ENCODE measurements at places on chromosomes 16 and 17. TPM values are rescaled to one million over a fixed set of nuclear protein-coding genes. Genes with fewer than 3 reads are reported as not detected.

Gene LAT
- 373 TPM for total RNA-seq

Gene MMP25
- 75.1 TPM for total RNA-seq

Gene SEPTIN12
- not detected for total RNA-seq

Gene FN3K
- 5.3 TPM for total RNA-seq

Gene TEKT1
- total RNA-seq, result not detected

Gene TMEM235
- not detected for total RNA-seq

Gene PTX4
- total RNA-seq, result not detected

Gene DNAH9
- not detected for total RNA-seq

Gene EIF3CL
- 115 TPM for total RNA-seq

Gene WNK4
- total RNA-seq, result 0.50 TPM

Gene FOXK2
- total RNA-seq, result 71.1 TPM

Gene GTF3C1
- total RNA-seq, result 52.3 TPM

Gene KRTAP2-2
- not detected for total RNA-seq

Gene ZNF598
- total RNA-seq, result 63.6 TPM

Gene RNF43
- total RNA-seq, result 3.7 TPM

Gene TP53TG3F
- not detected for total RNA-seq

Gene GLP2R
- total RNA-seq, result not detected

Gene CLEC18C
- total RNA-seq, result 0.16 TPM

Gene PABPN1L
- total RNA-seq, result not detected

Gene FHOD1
- 64.6 TPM for total RNA-seq

Gene RNF135
- total RNA-seq, result 9.0 TPM

Gene TBC1D3K
- total RNA-seq, result not detected

Gene ARL5C
- total RNA-seq, result not detected

Gene CRISPLD2
- total RNA-seq, result 0.50 TPM

Gene TEX14
- total RNA-seq, result 0.23 TPM

Gene ODAD4
- total RNA-seq, result 0.73 TPM

Gene FOXJ1
- total RNA-seq, result 0.27 TPM

Gene NPIPB9
- total RNA-seq, result 6.3 TPM

Gene SMTNL2
- not detected for total RNA-seq

Gene HCRT
- not detected for total RNA-seq

Gene HEATR9
- total RNA-seq, result 0.45 TPM

Gene C17orf107
- total RNA-seq, result 0.20 TPM

Gene MYLK3
- 0.59 TPM for total RNA-seq

Gene RAD51D
- 31.4 TPM for total RNA-seq

Gene ITPRIPL2
- 14.0 TPM for total RNA-seq

Gene CDH13
- total RNA-seq, result not detected

Gene KRTAP4-3
- not detected for total RNA-seq

Gene NECAB2
- not detected for total RNA-seq

Gene KCNH6
- total RNA-seq, result not detected

Gene MYH11
- total RNA-seq, result not detected

Gene TMUB2
- total RNA-seq, result 31.1 TPM

Gene NPIPA3
- 2.9 TPM for total RNA-seq

Data from T-helper 2 cell treated with Interferon-gamma antibody and Interleukin-4, amounts not matched to agents 100 ng/mL and 5 ng/mL, for 36 hours (primary cell).